ENCODE measurements at places on chromosomes 11 and 22.

DNA sequence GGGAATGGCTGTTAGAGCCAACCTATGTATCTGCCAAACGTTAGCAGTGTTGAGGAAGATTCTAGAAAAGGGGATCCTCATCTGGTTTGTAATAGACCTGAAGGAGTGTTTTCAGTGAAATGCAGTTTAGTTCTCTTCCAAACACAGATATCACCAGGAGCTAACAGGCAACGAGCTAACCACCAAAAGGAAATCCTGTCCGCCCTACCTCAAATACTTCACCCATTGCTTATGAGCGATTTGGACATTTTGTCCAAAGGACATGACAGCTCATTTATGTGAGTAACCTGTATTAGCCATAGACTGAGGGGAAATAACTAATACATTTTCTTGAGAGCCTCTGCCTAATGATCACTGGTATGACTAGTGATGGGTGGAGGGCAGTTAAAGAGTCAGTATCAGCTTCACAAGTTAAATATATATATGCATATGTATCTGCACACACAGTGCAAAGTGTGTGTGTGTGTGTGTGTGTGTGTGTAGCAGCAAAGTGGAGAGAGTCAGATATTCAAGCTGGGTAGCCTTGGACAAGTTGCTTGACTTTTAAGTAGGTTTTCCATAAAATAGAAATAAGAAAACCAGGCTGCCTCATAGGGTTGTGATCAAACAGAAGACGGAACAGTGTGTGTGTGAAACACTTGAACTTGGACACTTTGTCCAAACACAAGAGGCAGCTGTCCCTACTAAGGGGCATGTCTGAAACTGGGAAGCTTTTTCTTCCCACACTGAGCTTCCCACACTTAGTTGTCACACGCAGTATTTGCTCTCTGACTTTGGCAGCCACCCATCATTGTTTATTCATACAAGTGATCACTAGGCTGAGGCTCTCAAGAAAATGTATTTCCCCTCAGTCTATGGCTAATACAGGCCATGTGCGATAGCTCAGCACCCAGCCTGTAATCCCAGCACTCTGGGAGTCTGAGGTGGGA lies 940 bp upstream of the C11orf91 start:
- DNase-seq = no peak

DNA sequence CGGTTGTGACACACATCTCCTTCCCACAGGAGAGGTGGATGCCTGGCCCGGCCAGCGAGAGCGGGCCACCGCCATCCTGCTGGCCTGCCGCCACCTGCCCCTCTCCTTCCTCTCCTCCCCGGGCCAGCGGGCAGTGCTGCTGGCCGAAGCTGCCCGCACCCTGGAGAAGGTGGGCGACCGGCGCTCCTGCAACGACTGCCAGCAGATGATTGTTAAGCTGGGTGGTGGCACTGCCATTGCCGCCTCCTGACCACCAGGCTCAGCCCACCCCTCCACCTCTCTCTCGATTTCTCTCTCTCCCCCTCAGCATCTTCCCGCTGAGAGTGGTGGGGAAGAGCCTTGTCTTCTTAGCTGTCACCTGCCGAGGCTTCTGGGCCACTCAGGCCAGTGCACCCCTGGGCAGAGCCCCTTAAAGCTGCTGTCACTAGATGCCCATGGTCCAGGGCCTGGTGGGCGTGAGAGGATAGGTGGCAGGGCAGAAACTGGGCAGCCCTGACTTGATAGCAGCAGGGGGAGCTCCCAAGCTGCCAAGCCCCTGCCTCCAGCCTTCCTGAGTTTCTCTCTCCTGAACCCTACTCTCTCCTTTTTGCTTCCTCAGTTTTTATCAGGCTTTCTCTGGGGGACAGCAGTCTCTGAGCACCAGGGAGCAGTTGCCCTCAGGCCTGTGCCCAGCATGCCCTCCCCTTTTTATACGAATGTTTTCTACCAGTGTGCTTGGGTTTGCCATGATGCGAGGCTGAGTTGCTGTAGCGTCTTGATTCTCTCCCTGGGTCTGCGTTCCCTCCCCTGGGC lies 9.3 kb downstream of the SHISA8 start:
- no peak for DNase-seq

GRCh38 chr11:28584992-28585391 lies 476.8 kb downstream of the METTL15 start:
- DNase-seq = no peak

DNA sequence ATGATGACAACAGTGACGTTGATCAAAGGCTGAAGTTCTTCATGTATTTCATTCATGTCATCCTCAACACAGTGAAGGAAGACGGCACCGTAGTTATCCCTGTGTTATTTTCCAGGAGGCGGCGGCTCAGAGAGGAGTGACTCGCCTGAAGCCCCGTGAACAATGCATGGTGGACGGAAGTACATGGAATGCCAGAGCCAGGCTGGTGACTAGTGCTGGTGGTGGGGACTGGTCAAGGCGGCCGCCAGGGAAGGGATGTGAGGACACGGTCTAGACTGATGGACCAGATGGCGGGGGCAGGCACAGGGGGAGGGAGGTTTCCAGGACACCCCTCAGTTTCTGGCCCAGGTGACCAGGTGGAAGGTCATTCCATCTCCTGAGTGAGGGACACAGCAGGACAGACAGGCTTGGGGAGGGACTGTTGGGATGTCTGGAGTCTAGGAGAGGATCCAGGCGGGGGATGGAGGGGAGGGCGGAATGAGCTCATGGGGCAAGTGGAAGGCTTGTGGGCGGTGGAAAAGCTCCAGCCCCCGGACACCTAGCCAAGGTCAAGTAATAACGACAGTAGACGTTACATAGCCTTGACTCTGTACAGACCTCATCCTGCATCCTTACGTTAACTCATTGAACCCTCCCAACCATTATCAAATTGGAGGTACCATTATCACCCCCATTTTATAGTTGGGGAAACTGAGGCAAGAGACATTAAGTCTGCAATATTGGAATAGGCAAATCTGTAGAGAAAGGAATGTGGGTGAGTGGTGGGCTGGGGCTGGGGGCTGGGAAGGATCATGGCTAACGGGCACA lies 16.0 kb upstream of the PICK1 start:
- no peak for DNase-seq
